ENCODE measurements at places on chromosomes 13 and 19.

GRCh38 chr13:80727321-80727975, 386.5 kb upstream of the SPRY2 start:
- DNase-seq: no peak

- DNase-seq: no peak
Measured at GRCh38 chr19:30439310-30439709, 67.1 kb downstream of the ZNF536 start.

DNA sequence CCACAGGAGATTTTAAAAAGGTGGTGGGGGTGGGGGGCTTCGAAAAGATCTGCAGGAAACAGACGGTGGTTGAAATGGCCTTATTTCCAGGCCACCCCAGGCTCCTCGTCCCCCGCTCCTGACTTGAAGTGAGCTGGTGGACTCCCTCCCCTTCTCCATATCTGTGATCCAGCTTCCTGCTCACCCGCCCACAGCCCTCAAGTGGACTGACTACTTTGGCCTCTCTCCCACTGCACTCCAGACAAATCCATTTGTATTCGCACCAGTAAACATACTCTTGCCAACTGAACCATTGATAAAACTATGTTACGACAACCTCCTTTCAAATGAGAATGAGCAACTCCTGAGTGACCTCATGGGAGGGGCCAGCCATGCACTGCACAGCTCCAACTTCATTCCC, 259.5 kb downstream of the COL4A1 start:
- peak; percentile 27 for DNase-seq

GRCh38 chr19:30419568-30420180, 47.5 kb downstream of the ZNF536 start:
- no peak for DNase-seq

- DNase-seq: no peak
Measured at GRCh38 chr13:45582408-45583076, 33.0 kb downstream of the ERICH6B start.

GRCh38 chr13:29551214-29551613, 44.3 kb downstream of the SLC7A1 start:
- no peak for DNase-seq

- DNase-seq: no peak
Measured at GRCh38 chr19:2365201-2365970, 5.3 kb downstream of the TMPRSS9 start.

- no peak for DNase-seq
Measured at GRCh38 chr13:40247845-40248244, 418.6 kb downstream of the FOXO1 start.

GRCh38 chr13:25766576-25766975, 285.2 kb downstream of the SHISA2 start:
- DNase-seq: no peak

DNA sequence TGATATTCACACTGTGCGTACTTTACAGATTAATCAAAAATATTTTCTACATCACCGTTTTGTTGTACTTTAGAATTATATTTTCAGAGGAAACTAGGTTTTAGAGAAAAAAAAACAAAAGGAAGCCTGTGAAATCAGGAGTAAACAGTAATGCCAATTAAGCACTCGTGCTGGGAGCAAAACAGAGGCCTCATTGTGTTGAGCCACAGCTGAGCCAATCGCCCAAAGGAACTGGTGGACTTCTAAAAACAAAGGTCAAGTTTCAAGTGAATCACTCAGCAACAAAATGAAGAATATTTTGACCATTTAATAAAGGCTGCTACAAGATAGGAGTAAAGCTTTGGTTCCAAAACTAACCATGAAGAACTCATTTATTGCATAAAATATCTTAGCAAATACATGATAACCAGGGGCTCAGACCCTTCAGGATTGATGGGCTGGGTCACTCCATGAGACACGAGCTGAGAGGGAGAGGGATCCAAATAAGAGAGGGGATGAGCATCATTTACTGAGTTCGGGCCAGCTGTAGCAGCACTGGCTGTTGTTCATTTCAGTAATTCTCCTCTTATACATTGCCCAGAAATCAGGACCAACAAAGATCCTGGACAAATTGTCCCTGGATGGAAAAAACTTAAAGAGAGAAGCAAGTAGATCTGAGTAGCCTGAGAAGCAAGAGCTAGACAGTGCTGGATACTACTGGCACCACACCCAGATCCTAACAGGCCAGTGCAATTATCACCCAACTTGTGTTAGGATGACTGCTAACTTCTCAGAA, 8.3 kb upstream of the NALCN start:
- no peak for DNase-seq

DNA sequence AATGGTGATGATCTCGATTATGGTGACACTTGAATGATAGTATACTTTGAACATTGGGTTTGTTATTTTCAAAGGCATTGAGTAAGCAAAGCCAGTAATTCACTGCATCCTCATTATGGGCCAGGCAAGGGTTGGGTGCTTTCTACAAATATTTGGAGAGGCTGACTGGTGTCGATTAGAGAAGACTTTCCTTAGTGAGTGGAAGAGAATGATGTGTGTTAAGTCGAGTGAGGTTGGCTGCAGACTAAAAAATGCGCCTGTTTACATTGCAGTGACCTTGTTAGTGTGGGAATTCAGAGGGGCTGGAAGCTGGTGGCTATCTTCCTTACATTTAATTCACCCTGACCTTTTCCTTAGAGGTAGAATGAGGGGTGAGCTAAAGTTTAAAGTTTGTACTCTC, 22.4 kb upstream of the RNF113B start:
- DNase-seq: no peak

GRCh38 chr19:37931881-37932655, 25.1 kb downstream of the SIPA1L3 start:
- DNase-seq: peak; percentile 85

DNA sequence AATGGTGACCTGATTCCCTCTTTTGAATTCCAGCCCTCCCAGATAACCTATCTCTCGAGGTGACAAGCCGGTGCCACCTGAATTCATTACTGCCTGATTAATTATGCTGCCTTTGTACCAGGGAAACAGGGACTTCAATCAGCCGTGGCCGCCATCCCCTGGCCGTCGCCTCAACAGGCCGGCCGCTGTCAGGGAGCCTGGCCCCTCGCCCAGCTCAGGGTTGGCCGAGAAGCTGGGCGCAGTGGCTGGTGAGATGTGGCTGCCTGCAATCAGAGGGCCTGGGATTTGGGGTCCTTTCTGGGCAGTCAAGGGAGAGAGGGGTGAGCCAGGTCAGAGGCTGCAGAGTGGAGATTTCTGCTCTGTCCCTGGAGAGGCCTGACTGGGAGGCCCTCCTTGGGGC, 91.2 kb downstream of the KCTD15 start:
- no peak for DNase-seq

DNA sequence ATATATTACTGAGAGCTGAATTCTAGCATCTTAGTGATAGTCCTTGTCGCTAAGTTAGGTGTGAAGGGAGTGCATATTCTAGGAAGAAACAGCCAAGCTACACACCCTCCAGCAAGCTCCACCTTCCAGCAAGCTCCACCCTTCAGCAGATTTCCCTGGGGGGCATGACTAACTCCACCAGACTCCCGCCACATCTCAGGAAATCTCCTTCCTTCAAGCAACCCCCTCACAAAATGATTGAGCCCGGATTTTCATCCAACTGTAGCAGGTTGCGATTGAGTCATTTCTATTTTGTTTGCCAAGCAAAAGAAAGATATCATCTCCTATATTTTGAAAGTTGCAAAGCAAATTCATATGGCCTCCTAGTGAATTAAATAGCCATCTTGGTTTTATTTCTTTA, 162.1 kb upstream of the TMTC4 start:
- no peak for DNase-seq

DNA sequence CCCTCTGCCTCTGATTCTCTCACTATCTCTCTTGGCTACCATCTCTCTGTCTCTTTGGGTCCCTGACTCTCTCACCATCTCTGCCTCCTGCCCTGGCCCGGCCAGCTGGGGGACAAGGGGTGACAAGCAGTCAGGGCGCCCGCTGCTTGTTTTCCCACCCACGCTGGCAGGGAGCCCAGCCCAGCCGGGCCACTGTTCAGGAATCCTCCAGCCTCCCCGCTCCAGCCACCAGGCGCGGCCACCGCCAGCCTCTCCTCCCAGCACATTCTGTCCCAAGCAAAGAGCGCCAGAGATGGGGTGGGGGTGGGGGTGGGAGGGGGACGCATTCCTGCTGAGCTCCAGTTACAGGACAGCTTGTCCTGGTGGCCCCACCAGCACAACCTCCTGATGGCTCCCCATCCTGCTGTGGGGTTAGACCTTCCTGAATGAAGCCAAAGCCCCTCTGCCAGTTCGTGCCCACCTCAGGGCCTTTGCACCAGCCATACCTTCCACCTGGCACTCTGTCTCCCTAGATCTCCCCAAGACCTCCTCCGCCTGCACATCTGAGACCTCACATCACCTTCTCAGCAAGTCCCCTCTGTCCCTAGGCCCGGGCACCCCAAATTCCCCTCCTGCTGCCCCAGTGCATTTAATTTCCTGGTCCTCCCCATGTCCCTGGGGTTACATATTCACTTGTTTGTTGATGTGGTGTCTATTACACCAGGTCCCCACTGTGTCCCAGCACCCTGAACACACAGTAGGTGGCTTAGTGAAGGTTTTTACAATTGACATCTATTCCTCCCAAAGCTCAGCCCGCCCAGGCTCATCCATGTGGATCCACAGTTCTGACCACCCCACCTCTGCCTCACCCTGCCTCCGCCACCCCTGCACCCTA, 12.5 kb downstream of the ARRDC2 start:
- no peak for DNase-seq

- no peak for DNase-seq
Measured at GRCh38 chr13:47553329-47553977, 447.6 kb downstream of the SUCLA2 start.

DNA sequence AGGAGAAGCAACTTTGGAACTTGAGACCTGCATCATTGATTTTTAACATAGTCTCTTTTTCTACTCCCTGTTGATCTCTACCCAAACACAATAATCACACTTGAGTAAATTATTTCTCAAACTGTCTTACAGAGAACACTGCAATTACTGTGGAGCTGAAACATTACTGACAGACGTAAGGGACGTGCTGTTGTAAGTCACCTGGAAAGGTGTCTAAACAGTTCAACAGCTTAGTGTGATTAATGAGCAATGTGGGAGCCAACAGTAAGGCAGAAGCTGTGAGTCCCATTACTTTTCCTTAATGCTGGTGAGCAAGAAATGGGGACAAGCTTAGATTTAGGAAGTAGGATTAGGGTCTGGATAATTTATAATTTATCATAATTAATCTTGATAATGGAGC, 265.7 kb downstream of the DLEU7 start:
- no peak for DNase-seq

- DNase-seq: no peak
Measured at GRCh38 chr19:8973501-8974091, 36.6 kb downstream of the MUC16 start.

DNA sequence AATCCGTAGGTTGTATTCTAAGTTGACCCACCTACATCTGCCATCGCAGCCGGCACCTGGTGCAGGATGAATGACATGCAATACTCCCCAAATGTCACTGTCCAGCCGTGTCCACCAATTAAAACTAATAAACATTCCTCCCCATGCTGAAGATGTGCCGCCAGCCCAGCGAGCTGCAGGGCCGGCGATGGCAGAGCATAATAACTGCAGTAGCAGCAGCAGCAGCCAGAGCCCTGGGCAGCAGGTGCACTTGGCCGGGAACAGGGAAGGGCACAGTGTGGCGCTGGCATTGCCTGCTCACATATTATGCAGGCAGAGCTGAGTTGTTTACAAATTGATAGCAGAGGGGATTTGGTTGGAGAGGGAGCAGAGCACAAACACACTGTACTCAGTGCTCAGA, 754.9 kb downstream of the OLFM4 start:
- peak; percentile 24 for DNase-seq

- no peak for DNase-seq
Measured at GRCh38 chr13:28316836-28317235, 178.1 kb downstream of the FLT1 start.

- DNase-seq: no peak
Measured at GRCh38 chr13:102376318-102376717, 25.5 kb downstream of the FGF14 start.

GRCh38 chr13:22256111-22256639, 585.3 kb downstream of the FGF9 start:
- DNase-seq: no peak

DNA sequence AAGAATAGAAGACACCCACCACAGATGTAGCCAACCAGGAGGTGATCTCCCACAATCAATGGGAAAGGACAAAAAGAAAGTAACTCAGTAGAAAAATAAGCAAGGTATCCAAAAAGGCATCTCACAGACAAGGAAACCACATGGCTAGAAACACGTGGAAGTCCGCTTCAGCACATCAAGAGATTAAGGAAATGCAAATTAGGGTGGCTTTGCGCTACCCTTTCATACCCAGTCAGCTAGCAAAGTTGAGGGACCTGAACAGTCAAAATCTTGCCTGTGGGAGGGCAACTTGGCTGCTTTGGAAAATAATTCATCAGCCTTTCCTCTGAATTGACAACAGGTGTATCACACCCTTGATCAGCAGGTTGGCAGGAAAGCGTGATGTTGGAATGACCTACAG, 11.6 kb upstream of the UQCR11 start:
- no peak for DNase-seq

DNA sequence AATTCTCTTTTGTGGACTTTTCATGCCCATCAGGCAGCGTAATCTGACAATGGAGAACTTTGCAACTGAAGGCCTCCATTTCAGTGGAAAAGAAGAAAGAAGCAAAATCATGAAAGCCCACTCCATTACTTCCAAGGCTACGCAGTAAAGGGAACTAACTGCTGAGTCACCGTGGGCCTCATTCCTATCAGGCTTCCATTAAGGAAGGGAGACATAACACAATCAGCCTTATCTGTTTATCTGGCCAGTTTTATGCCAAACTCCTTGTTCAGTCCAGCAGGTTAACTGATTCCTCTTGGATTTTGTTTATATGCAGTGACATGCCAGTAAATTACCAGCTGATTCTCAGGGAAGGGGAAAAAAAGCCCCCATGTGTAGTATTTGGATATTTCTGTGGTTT, 56.8 kb upstream of the KATNAL1 start:
- no peak for DNase-seq

DNA sequence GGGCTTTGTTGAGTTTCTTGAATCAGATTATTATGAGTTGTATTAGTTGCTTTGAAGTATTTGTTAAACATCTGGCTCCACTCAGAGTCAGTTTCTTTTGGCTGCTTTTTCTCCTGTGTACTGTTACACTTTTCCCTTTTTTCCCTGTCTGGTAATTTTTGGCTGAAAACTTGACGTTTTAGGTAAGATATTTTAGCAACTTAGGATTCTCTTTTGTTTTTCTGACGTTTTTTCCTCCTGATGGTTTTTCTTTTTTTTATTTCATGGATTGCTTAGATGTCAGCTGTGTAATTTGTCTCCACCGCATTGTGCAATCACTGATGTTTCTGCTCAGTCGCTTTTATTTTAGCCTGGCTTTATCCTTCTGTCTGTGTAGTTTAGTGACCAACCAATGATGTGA, 20.7 kb downstream of the RFC3 start:
- DNase-seq: no peak

GRCh38 chr13:113886561-113887112, 22.8 kb upstream of the GAS6 start:
- DNase-seq: peak; percentile 46

- DNase-seq: peak; percentile 51
Measured at GRCh38 chr19:49019242-49019932, 2.5 kb upstream of the LHB start.

DNA sequence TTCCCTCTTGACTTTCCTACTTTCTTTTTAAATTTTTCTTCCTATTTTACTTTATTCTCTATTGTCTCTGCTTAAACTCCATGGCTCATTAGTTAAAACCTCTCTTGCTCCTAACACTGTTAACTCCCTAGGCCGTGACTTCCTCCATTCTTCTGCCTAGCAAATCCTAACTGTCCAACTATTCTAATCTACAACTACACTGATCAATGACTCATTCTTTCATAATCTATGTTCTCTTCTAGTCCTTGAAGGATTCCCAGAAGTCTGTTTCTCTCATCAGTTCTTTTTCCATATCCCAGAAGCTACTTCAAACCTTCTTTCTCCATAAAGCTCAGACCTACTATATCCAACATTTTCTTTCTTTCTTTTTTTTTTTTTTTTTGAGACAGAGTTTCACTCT, 66.9 kb downstream of the MICU2 start:
- DNase-seq: no peak
